Cortex of kidney (tissue), 1 donor: ENCODE measurements at places on chromosomes 7 and 10.

DNA sequence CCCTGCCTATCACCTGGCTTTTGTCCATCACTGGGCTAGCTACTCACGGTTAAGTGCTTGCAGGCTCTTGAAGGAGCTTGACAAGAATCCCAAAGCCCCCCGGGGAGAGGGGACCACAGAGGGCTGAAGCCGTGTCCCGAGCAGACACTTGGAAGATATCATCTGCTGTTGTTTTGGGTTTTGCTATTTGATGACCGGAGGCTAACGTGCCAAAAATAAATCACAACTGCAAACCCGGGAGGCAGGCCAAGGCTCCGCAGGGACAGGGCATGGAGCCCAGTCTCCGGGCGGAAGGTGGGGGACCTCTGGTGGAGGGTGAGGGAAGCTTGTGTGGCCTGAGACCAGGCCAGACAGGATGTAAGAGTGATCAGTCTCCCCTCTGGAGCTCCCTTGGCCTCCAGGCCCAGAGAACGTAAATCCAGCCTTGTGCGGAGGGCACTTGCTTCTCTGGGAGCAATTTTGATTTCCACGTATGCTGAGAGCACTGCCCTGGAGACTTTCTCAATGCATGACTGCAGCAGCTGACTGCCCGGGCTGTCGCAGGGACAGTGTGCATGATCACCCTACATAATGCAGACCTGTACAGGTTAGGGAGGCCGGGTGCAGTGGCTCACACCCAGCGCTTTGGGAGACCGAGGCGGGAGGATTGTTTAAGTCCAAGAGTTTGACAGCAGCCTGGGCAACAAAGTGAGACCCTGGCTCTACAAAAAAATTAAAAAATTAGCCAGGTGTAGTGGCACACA, at the start of gene PHKG1:
PHKG1 (minus strand) TSS at position 164 of the 743 bp plus-strand sequence. CDS start 4,011 bp downstream, outside the sequence.
- DNase-seq = no peak

- DNase-seq = no peak
These were observed 180.8 kb upstream of the CDK1 start for GRCh38 chr10:60597513-60597912.

GRCh38 chr7:90816511-90817142, 220.5 kb downstream of the CDK14 start:
- no peak for DNase-seq

DNA sequence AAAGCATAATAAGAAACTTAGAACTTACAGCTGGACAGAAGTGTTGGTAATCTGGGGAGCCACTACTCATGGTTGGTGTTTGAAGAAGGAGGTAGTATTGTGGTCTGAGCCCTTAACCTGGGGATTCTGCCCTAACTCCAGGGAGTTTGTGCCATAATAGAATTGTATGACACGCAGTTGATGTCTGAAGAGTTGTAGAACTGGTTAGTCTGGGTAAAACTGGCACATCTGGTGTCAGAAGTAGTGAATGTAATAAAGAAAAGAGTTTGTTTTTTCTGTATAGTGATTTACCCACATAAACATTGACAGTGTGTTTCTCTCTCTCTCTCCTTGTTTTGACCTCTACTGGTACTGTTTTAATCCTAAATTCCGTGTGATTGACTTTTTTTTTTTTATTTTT, 448.1 kb upstream of the SEMA3D start:
- no peak for DNase-seq

- DNase-seq = no peak
These were observed 11.8 kb upstream of the GDF10 start for GRCh38 chr10:47288236-47288635.

DNA sequence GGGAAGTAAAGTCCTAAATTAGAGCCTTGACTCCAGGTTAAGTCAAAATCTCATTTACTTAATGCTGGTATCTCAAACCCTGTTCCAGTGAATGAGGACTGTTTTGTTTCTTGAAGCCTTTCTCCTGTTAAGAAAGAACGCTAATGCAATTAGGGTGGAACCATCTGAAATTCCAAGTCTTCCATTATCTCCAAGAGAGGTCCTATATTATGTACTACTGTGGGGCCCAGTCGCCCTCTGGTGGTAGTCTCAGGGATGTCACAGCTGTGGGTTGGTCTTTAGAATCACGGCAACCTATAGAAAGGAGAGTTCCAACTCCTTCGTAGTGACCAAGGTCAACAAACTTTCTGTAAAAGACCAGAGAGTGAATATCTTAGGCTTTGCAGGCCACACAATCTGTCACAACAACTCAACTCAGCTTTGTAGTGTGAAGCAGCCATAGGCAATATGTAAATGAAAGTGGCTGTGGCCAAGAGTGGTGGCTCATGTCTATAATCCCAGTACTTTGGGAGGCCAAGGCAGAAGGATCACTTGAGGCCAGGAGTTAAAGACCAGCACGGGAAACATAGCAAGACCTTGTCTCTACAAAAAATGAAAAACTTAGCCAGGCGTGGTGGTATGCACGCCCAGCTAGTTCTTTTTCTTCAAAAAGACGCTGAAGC, 9.3 kb downstream of the RPP38 start:
- DNase-seq = no peak
